ENCODE measurements at places on chromosomes 6 and 20.

DNA sequence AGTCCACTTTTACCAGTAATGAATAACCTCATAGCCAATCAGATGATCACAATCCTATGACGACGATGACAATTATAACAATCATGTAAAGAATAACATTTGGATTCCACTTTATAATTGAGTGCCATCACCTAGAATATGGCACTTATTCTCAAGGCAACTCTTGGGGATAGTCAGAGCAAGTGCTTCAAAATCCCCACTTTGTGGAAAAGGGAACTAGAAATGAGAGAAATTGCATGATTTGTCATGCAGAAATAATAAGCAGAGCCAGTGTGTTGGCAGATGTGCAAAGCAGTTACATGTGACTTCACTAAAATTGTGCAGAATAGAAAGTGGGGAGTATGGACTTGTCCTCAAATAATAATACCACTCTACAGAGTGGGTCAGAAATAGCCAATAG is 41.3 kb downstream of the FRK start:
- DNase-seq = no peak

- no peak for DNase-seq
These were observed 5.0 kb downstream of the FOXP4 start for GRCh38 chr6:41551086-41551700.

- DNase-seq = no peak
These were observed 190.9 kb downstream of the CENPW start for GRCh38 chr6:126530775-126531174.

DNA sequence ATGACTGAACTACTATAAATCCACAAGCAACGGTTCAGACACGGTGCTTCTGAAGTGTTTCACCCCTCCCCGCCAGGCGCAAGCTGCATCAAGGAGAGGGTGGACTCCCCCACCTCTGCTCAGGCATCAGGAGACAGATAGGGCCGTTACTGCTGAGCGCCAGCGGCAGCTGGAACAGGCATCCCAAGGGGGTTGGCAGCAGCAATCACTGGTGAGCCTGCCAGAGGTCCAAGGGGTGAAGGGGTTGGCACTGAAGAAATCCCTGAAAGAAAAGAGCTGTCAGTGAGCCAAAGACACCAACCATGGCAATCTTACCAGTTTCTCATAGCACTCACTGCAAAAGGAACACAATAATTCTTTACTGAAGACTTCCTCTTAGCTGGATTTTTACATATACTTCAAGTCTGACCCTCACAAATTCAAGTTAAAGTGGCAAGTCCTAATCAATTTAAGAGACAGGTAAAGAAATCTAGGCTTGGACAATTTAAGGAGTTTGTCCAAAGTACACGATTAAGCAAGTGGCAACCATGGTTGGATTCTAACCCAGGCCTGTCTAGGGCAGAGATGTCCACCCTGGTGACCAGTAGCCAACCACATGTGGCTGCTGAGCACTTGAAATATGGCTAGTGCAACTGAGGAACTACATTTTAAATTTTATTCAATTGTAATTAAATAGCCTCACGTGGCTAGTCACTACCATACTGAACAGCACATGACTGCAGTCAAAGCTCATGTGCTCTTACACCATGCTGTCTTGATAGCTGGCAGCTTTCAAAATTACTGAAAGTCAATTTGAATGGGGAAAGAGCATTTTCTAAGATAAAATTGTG is 21.7 kb upstream of the TBC1D20 start:
- no peak for DNase-seq

DNA sequence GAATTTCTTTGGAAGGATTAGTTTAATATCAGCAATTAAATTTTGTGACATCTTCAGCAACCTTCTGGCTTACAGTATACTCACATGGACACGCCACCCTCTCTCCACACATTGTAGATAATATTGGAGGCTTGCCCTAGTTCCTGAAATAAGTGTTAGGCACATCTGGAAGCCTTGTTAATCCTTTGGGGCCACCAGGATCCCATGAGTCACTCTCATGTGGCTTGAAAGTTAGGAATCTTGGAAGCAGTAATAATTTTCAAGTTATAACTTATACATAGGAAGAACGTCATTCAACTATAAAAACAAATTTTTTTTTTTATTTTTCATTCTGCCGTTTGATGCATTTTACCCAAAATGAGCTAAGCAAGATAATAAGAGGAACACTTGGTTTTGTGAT is 20.5 kb downstream of the LAMA4 start:
- no peak for DNase-seq

GRCh38 chr20:23163562-23163961 is 77.4 kb upstream of the CD93 start:
- DNase-seq = no peak

Data from stimulated activated CD8-positive, alpha-beta memory T cell treated with anti-CD3 and anti-CD28 coated beads, Interleukin-15, amount 100 ng/mL, for 48 hours (primary cell).